ENCODE measurements at places on chromosomes 1 and 21.
A peak's percentile ranks its signal among the peaks of the same experiment; 100 is the strongest.

DNA sequence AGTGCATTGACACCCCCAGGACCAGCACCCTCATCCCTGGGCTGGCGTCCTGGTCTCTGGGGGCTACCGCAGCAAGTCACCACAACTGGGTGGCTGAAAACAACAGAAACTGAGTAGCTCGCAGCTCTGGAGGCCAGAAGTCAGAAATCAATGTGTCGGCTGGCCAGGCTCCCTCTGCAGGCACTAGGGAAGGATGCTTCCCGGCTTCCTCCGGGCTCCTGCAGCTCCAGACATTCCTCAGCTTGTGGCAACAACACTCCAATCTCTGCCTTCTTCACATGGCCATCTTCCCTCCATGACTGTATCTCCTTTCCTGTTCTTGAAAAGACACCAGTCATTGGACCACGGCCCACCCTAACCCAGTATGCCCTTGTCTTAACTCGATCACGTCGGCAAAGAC lies 224.2 kb downstream of the NPHP4 start:
- DNase-seq: no peak

GRCh38 chr1:183040547-183040971 lies 17.3 kb downstream of the LAMC1 start:
- DNase-seq: no peak

GRCh38 chr21:15682977-15683376 lies 46.8 kb upstream of the USP25 start:
- DNase-seq: no peak

- no peak for DNase-seq
Measured at GRCh38 chr1:41151846-41152245, 90.3 kb downstream of the SCMH1 start.

- DNase-seq: peak; percentile 48
Measured at GRCh38 chr1:60890664-60891063, 191.7 kb upstream of the NFIA start.

- DNase-seq: no peak
Measured at GRCh38 chr21:46112725-46113215, 14.9 kb downstream of the COL6A2 start.

DNA sequence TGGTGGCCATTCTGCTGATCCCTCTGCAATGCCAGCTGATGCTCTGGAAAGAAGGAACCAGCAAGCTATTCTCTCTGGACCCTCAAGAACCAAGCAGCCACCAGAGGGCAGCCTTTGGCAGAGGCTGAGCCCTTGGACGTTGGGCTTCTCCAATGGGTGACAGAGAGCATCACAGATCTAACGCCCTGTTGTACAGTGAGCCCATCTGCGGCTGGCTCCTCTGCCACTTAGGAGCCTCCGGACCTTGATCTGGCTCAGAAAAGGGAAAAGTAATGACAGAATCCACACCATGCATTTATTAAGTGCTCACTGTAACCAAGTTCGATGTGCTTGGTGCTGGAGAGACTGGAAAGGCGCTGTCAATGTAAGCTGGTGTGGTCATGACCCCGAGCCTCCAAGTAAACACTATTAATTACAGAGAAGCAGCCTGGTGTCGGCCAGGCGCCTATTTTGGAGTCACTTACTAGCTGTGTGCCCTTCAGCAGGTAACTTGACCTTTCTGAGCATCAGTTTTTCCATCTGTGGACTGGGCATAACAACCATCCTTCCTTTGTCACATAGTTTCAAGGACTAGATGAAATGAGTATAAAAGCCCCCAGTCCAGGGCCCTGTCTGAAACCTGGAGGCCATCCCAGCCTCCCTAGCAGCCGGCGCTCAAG lies 34.9 kb downstream of the ECE1 start:
- DNase-seq: peak; percentile 95

GRCh38 chr1:87240661-87241285 lies 87.9 kb upstream of the LMO4 start:
- peak; percentile 8 for DNase-seq

- DNase-seq: no peak
Measured at GRCh38 chr1:56215771-56216170, 363.6 kb downstream of the PLPP3 start.

DNA sequence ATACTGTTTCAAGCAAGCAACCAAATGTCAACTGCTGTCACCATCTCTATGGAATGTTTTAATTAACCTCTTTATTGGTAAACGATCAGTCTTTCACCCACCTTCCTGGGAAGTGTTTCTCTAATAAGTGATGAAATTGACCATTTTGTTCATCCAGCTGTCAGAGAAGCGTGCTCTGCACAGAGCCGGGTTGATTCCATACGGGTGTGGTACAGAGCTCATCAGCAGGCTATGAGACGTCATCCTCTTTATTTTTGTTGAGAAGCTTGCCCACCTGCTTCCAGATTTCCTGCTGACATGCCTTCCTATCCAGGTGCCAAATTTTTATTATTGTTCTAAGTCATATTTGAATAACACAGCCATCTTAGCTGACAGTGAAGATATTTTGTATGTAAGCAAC lies 482.5 kb downstream of the RWDD3 start:
- DNase-seq: no peak

- no peak for DNase-seq
Measured at GRCh38 chr1:185473186-185473585, 156.1 kb upstream of the IVNS1ABP start.

DNA sequence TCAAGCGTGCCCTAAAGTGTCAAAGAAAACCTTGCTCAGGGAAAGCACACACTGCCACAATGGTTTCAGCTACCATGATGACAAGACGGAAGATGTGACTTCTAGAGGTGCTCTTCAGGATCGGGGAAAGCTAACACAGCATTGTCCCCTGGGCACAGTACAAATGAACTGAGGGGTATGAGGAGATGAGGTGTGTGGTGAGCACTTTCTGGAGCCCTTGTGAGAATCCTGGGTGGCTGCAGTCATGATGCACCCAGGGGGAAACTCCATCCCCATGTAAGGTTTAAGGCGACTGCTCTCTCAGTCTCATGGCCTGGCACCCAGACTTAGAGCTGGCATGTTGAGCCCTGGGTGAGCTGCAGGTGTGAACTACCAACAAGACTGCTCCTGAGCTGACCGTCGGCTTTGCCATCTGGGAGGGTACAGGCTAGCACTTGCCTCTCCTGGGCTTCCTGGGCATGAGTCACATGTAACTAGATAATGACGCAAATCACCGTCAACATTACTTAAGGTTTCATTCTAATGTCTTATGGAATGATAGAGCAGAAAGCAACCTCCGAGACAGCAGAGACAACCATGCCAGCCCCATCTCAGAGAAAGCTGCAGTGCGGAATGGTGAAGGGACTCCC lies 144.6 kb downstream of the CLIC6 start:
- DNase-seq: no peak

- DNase-seq: no peak
Measured at GRCh38 chr21:44477131-44477530, 21.8 kb downstream of the LRRC3 start.

DNA sequence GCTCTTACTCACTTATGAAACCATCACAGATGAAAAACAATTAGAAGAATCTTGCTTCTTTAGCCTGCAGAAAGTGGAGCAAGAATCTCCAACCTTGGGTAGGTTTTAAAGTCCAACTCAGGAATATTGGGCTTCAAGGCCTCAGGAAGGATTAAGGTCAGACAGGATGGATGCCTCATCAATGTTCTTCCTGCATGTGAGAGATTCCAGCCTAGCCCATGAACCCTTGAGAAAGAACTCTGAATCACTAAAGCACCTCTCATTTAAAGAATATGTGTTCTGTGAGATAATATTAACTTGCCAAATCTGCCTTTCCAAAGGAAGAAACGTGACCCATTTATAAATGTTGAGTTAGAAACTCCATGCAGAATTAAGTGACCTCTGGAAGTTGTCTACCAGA lies 345.2 kb upstream of the CAMK1G start:
- DNase-seq: no peak

DNA sequence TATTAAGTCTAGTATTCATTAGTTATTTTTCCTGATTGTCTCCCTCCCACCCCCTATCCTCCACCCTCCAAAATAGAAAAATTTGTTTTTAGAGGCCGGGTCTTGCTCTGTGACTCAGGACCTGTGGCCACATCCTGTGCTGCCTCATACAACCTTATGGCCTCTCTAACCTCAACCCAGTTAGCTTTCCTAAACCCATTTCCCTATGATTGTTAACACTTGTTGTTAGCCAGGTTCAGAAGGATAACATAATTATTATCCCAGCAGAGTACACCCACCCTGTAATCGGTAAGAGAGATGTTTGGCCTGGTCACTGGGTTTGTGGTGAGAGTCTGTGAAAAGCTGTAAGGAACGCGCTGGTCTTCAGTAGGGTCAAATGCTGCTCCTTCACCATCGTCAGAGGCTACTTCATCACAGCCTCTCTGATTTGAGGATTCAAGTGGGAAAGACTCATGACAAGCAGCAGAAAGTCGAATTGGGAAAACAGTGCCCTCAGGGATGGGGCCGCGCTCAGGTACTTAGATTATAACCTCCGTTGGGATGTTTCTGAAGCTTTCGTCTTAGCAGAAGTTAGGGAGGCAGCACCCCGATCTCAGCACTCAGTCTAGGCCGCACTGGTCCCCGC lies 35.9 kb upstream of the HMGN1 start:
- no peak for DNase-seq

DNA sequence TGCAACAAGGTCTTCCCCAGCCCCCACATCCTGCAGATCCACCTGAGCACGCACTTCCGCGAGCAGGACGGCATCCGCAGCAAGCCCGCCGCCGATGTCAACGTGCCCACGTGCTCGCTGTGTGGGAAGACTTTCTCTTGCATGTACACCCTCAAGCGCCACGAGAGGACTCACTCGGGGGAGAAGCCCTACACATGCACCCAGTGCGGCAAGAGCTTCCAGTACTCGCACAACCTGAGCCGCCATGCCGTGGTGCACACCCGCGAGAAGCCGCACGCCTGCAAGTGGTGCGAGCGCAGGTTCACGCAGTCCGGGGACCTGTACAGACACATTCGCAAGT lies 3.8 kb downstream of the ZBTB18 start:
- DNase-seq: no peak

Data from pons (tissue), 1 donor.